ENCODE measurements at places on chromosomes 2 and 18.
A peak's percentile ranks its signal among the peaks of the same experiment; 100 is the strongest.

- no peak for DNase-seq
Measured at GRCh38 chr2:239693330-239693729, 292.5 kb upstream of the HDAC4 start.

DNA sequence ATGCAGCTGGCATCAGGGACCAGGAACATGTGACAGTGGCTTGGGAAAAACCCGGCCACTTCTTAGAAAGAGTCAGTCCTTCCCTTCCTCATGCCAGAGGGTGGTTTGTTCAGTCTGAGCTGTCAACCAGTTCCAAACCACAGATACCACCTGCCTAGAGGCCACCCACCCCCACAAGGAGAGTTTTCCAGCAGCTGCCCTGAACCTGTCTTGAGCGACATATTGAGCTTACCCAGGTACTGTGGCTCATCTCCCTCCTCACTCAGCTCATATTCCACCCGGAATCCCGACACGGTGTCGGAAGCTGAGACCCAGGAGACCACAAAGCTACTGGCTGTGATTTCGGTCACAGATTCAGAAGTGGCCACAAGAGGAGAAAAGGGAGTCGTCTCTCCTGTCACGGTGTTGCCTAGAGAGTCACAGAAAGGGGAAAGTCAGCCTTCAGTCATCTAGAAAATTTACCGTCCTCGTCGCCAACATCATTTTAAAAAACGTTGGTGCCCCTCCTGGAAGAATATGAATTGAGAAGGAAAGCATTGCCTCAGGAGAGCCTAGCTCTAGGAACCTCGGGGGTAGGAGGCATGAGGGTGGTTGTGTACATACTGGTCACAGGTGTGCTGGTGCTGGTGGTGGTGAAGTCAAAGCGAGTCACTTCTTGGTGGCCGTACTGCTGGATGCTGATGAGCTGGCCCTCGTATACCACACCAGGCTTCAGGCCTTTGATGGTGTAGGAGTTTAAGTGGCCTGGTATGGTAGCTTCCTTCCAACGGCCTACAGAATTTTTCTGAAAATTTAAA, 26.3 kb downstream of the FN1 start:
- DNase-seq: no peak

- no peak for DNase-seq
Measured at GRCh38 chr2:9549420-9549819, 6.2 kb downstream of the ADAM17 start.

GRCh38 chr2:61784643-61785042, 69.2 kb downstream of the FAM161A start:
- no peak for DNase-seq

GRCh38 chr2:70141212-70141901, 49.5 kb downstream of the C2orf42 start:
- peak; percentile 57 for DNase-seq

GRCh38 chr2:43832457-43832856, 6.2 kb downstream of the ABCG5 start:
- DNase-seq: no peak

GRCh38 chr18:46622999-46623398, 34.0 kb downstream of the LOXHD1 start:
- DNase-seq: no peak

GRCh38 chr18:8952769-8953760, 149.4 kb upstream of the NDUFV2 start:
- no peak for DNase-seq

- DNase-seq: no peak
Measured at GRCh38 chr2:191177751-191178736, 27.2 kb upstream of the STAT4 start.

GRCh38 chr2:74149247-74149525, 1.5 kb upstream of the BOLA3 start:
- no peak for DNase-seq

- no peak for DNase-seq
Measured at GRCh38 chr2:128606837-128607236, 288.2 kb upstream of the HS6ST1 start.

DNA sequence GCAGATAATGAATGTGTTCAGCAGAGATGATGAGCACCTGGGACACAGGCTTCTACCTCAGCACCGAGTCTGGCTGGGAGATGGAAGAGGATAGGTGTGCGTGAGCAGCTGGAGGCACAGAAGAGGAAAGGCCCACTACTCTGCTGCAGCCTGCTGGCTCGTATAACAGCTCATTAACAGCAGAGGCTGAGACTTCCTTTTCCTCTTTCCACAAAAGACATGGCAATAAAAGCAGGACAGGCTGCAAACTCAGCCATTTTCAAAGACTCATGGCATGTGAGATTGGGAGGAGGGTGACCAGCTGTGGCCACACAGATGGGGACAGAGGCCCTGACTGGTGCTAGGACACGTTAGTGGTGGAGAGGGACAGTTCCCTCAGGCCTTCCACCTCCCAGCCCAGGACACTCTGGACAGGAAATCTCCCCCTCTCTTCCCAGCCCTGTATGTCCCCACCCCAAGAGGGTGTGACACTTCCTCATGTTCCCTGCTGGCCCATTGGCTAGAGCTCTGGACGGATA, 60.3 kb downstream of the CACNB4 start:
- DNase-seq: no peak
